ENCODE measurements at places on chromosomes 11 and 22.

GRCh38 chr22:33221568-33221967 lies 163.4 kb upstream of the SYN3 start:
- no peak for DNase-seq

DNA sequence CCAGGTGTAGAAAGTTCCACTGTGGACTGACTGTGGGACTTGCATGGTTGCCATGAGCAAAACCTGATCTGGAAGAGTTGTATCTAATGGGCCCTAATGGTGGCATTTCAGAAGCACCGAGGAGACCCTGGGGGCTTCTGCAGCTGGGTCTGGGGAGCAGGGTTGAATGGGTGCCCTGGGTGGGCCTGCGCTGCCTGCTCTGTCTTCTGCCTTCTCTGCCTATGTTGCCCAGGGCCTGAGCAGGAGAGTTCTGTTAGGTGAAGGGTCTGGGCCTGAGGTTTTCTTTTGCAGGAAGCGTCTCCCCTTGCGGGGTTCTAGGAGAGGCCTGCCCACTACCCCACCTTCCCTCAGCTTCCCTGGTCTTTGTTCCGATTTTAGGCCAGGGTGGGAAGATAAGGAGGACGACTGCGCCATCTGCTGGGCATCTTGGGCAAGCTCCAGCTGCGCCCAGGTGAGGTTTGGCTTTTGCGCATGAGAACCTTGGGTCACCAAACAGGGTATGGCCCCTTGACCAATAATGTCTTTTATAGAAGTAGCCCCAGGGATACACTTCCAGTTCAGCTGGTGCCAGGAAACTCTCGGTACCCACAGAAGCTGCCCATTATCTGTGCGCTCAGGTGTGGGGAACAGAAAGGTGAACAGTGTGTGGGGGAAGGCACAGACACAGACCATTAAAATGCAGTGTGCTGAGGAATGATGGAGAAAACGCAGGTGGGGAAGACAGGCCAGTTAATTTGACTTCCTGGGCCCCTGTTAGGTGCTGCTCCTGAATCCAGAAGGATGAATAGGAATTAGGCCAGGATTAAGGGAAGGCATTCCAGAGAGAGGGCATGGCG lies 23.2 kb downstream of the COMMD9 start:
- peak; percentile 65 for DNase-seq

GRCh38 chr22:19079691-19080090 lies 42.5 kb downstream of the DGCR2 start:
- DNase-seq, result no peak

- no peak for DNase-seq
These were observed 4.0 kb upstream of the WNT11 start for GRCh38 chr11:76209973-76210930.

DNA sequence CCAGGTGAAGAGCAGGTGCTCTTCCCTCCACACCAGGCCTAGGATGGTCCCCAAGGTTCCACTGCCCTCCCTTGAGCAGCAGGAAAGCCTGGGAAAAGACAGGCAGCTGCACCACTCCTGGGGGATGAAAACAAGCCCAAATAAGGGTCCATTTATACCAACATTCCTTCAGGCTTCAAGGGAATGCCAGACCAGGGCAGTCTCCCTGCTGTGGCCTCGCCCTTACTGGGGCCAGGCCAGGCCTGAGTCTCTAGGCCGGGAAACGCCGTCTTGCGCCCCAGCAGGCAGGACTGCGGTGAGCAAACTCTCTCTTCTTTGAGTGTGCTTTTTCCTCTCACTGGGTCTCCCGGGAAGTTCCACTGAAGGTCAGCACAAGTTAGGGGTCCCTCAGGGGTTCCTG lies 443.5 kb downstream of the SOX6 start:
- no peak for DNase-seq

- no peak for DNase-seq
These were observed 4.0 kb downstream of the APBB1 start for GRCh38 chr11:6414874-6415328.

DNA sequence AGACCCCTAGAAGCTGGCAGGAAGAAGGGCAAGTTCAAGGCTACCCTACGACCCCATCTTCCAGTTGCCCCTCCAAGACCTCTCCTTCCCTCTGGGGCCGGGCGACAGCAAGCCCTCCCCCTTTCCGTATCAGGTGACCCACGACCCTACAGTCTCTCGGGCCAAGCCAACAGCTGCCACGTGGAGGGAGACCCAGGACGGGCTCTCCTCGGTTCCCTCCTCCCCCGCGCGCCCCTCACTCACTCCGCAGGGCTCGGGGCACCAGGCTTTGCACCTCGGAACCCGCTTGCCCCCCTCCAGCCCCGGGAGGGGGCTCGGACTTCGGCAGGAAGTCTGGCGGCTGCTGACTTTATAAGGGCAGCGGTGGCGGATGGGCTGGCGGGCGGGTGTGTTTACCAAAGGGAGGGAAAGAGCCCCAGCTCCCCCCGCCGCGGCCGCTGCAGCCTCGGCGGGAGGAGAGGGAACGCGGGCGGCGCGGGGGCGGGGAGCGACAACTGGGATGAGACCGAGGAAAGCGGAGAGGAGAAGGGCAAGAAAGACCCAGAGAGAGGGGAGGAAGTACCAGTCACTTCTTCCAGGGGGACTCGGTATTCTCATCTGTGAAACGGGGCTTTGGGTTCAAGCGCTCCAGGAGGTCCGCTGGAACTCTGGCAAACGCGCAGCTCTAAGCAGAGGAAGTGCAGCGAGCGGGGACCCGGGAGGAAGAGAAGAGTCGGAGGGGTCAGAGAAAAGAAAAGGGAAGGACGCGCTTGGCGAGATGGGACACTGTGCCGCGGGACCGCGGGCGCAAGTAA lies 767 bp downstream of the SLC43A1 start:
- DNase-seq, result peak; percentile 38

- no peak for DNase-seq
These were observed 127.1 kb upstream of the OR9Q1 start for GRCh38 chr11:57896361-57897145.

GRCh38 chr11:112355726-112356125 lies 95.1 kb upstream of the PLET1 start:
- no peak for DNase-seq

- DNase-seq, result no peak
These were observed 75.9 kb upstream of the NUP50 start for GRCh38 chr22:45087802-45088201.

DNA sequence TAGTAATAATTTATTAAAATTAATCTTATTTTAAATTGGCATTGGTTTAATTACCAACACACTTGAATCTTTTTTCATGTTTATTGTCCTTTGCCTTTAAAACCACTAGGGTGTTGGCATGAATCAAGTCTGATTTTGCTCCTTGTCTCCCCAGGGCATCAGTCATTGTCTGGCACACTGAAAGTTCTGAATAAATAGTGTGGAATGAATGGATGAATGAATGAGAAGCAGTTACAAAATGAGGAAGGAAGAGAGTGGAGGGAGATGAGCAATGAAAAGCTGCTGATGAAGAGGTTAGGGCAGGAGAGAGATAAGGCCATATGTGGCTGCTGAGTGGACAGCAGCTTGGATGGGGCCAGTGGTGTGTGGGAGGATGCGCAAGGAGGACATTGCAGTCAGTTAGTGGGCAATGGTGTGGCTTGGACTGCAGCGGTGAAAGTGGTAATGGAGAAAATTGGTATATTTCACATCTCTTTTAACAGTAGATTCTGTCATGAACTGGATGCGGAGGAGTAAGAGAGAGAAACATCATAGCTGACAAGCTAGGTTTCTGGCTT lies 132.0 kb downstream of the SPON1 start:
- no peak for DNase-seq

DNA sequence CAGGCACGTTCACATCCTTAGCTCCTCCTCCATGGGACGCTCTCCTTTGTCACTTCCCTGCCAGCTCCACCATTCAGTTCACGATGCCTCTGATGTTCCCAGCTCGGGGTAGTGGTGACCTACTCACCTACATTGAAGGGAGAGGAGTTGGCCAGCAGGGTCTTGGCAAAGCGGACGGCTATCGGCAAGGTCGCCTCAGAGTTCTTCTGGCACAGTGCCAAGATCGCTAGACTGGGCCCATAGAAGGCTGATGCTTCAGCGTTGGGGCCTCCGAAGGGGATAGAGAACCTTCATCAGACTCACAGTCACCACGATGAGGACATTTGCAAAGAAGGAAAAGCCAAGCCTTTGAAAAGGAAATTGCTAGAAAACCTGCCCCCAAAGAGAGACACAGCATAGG lies 3.0 kb downstream of the CBLIF start:
- no peak for DNase-seq

GRCh38 chr11:85682330-85683305 lies 3.4 kb downstream of the CCDC89 start:
- DNase-seq, result peak; percentile 76

Measured in left kidney (tissue), 8 donors.